ENCODE measurements at places on chromosomes 11 and 22.

GRCh38 chr11:110491577-110492320, 62.0 kb downstream of the FDX1 start:
- DNase-seq = no peak

DNA sequence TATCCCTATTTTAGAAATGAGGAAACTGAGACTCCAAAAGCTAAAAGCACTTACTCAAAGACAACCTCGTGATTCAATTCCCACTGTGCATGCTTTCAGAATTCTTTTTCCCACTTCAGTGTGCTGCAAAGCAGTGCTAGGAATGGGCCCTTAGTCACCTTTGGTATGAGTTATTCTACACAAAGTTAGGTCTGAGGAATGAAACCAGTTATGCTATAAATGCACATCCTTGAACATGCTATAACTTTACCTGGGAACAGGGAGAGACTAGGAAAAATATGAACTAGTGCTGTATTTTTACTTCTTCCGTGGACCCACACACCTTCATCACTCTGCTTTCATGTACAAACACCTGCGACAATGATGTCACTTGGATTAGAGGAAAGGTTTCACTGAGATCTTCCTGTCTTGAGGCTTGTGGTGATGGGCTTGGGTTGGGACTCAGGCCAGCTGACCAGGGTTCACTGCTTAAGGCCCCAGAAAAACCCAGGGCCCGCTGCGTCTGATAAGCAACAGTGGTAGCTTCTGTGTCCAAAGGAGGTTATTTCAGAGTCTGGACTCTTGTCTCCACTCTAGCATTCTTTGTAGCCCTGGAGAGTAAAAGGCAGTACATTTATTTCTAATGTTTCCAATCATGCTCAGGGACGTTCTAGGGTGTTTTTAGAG, 81.6 kb downstream of the ZC3H12C start:
- no peak for DNase-seq

- DNase-seq = no peak
Measured at GRCh38 chr11:5690216-5690615, 626 bp downstream of the TRIM22 start.

DNA sequence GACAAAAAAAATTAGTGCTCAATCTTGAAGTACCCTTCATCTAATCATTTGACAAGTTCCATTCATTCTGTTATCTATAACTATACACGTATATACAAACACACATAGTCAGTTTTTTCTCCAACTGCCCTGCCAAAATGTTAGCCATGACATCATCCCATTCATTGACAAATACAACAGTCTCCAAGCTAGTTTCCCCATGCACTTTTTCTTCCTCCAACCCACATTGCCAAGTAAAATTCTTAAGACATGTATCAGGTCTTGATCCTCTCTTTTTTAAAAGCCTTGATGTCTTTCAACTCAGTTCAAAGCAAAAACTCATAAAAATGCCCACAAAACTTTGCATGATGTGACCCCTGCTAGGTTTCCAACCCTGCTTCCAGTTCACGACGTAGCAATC, 58.1 kb downstream of the DDI1 start:
- no peak for DNase-seq

GRCh38 chr22:49051491-49052022, 776.1 kb downstream of the BRD1 start:
- no peak for DNase-seq

- DNase-seq = no peak
Measured at GRCh38 chr11:89490981-89491690, at the start of gene NOX4. NOX4 (minus strand) TSS chr11:89491375; CDS start chr11:89491246, 129 bp downstream.

- DNase-seq = no peak
Measured at GRCh38 chr22:44363013-44363979, 50.5 kb upstream of the SHISAL1 start.

DNA sequence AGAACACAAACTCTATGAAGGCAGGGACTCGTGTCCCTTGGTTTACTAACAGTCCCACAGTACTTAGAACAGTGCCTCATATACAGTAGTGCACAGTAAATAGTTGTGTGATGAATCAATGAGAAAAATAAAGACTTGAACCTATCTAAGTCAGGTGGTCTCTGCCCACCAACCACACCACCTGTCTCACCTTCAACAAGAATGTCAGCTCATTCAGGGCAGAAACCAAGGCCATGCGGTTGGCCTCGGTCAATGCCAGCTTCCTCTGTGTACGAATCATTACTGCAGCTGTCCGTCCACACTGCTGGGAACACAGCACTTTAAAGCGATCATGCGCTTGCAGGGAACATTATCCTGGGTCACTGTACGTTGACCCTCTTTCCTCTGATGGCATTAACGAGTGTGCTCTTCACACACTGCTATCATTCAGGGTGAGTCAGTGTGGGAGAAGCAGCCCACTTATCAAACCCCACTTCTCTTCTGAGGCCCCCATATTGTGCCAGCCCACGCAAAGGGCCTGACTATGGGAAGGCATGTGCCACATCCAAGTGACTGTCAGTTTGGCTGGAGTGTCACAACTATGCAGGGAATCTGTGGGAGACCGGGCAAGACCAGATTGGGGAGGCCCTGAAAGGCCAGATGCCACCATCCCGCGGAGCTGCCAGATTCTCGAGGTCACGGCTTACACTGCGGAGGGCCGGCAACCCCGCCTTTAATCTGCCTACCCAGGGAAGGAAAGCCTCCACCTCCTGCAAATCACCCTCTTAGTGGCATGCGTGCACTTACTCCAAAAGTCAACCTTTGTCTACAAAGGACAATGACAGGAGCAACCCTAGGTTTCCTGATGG, 36.1 kb downstream of the LARGE1 start:
- DNase-seq = no peak

DNA sequence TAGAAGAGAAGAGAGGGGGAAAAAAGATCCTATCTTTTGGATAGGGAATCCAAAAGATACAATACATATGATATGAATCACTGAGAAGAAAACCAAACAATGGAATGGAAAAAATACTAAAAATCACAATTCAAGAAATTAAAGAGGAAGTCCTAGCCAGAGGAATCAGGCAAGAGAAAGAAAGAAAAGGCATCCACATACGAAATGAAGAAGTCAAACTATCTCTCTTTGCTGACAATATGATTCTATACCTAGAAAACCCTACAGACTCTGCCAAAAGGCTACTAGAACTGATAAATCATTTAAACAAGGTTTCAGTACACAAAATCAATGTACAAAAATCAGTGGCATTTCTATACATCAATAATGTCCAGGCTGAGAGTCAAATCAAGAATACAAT, 91.4 kb downstream of the EFCAB6 start:
- DNase-seq = no peak

- DNase-seq = no peak
Measured at GRCh38 chr11:126992804-126993111, 7.8 kb downstream of the KIRREL3 start.

- no peak for DNase-seq
Measured at GRCh38 chr11:20623252-20623651, 23.8 kb downstream of the SLC6A5 start.

GRCh38 chr11:65185869-65186341, 4.2 kb downstream of the CAPN1 start:
- no peak for DNase-seq

DNA sequence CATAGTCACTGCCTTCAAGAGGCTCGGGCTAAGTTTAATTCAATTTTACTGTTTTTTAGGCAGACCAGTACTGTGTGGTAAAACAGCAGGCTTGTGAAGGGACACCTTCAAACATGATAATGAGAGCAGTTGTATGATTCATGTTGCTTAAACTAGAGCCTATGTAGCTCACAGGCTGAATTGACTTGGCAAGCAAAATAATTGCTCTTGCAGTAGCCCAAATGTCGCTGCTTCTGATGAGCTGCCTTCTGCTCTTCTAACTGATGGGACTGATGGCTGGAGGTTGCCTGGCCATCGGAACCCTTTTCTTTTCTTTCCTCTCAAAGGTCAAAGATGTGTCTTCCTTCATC, 137.6 kb downstream of the MAML2 start:
- DNase-seq = no peak

DNA sequence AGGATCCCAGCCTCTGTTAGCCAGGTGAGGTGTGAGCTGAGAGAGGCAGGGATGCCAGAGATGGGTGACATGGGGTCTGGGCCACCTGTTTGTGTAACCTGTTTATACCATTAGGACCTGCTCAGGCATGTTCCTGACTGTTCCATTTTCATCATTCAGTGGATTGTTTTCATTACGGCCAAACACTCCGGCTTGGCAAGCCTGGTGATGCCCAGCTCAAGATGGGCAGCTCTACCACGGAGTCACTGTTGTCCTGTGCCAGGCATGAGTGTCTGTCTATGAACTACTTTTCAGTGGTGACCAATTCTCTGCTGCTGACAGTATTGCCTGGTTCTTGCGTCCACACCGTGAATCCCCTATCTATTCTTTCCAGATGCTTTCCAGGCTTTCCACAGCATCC, 71.5 kb upstream of the SLC22A12 start:
- DNase-seq = no peak

DNA sequence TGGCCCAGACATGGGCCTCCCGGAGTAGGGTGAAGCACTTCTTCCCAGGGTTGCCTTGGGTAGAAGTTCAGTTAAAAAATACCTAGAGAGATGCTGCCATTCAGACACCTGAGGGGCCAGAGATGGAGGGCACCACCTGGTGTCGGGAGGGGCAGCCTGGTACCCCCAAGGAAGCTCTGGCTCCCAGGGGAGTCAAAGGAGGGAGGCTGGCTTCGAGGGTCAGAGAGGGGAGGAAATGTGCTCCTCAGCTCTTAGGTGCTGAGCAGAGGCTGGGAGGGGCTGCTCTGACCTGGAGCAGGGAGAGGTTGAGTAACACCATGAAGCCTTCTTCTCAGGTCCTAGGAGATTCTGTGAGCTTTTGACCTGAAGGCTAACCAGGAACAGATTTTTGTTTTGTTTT, 1.1 kb downstream of the USP35 start:
- no peak for DNase-seq

DNA sequence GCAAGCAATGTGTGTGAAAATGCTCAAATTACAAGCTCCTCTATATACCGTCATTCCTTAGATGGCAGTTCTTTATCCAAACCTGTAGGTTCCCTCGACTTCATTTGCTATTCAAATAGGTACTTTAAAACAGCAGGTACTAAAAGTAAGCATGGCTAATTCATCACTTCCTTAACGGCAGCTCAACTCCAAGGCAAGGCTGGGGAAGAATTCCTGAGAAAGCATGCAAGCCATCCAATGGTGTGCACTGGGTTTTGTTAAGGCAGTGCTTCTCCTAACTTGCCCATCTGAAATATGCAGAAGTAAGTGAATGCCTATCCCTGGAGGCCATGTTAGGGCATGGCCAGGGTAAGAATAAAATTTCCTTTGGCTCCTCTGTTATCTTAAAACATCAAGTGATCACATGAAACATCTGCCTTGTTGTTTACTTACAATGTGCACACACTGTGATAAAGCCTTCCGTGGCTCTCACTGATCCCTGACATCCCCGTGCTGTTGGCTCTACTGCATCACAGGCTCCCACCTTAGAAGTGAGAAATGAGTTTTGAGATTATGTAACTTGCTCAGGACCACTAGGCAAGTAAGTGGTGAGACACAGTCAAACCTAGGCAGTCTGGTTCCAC, 52.1 kb downstream of the SMCO4 start:
- no peak for DNase-seq

GRCh38 chr11:94128291-94128745, 323 bp upstream of the PANX1 start:
- DNase-seq = peak; percentile 16

- DNase-seq = no peak
Measured at GRCh38 chr22:44727709-44728108, 24.7 kb upstream of the ARHGAP8 start.

GRCh38 chr22:36277482-36278291, 24.8 kb downstream of the APOL1 start:
- no peak for DNase-seq

DNA sequence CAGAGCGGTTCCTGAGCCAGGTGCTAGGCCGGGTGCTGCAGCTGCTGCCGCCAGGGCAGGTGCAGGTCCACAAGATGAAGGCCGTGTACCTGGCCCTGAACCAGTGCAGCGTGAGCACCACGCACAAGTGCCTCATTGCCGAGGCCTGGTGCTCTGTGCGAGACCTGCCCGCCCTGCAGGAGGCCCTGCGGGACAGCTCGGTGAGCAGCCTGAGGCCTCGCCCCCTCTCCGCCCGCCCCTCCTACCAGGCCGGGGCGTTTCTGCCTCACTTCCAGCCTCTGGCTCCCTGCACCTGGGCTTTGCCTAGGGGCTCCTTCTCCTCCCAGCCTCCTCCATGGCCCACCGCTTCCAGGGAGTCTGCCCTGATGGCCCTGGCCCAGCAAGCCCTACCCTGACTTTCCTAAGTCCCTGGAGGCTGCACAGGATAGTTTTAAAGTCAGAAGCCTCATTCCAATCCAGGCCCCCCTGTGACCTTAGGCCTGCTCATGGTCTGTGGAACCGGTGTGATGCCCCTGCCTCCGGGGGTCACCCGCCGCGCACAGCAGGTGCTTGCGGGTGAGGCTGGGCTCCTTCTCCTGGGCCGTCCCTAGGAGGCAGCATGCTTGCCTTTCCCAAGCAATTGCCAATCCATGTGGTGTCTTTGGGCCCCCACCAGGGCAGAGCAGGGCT, 5.5 kb downstream of the TCIRG1 start:
- DNase-seq = no peak

GRCh38 chr11:120254788-120255518, 15.0 kb downstream of the POU2F3 start:
- DNase-seq = no peak

DNA sequence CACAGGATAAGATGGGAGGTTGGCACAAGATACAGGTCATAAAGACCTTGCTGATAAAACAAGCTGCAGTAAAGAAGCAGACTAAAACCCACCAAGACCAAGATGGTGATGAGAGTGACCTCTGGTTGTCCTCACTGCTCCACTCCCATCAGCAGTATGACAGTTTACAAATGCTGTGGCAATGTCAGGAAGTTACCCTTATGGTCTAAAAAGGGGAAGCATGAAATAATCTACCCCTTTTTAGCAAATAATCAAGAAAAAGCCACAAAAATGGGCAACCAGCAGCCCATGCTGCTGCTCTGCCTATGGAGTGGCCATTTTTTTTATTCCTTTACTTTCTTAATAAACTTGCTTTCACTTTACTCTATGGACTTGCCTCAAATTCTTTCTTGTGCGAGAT, 8.7 kb upstream of the PIWIL4 start:
- no peak for DNase-seq

DNA sequence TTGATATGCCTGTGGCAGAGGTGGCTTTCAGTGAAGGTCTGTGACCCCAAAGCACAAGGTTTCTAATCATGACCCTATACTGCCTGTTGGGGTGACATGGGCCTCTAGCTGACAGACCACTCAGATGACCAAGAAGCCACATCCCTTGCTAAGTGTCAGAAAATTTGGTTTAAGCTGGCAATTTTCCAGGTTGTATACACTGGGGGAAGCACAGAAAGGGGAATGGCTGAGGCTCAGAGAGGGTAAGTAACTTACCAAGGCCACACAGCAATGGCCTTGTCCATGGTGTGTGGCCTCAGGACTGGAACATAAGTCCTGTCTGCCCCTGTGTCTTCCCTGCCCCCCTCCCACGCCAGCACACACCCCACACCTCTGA, 66.9 kb upstream of the PRDM11 start:
- DNase-seq = no peak

DNA sequence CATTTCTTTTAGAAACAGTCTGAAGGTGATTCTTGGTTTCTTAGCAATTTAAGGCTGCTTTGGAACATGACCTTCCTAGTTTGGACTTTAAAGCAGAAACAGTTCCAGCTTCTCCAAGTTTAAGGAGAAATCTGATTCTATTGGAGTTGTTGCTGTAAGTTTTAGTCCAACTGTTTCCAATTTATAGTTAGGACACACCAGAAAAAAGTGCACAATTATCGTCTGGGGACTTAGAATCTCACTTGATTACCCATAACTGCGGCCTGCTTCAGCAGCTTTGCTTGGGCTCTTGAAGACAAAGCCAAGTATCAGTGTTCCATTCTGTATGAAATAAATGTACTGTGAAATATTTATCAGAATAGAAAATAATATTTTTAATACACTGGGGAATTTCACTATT, 246.6 kb downstream of the TMEM135 start:
- no peak for DNase-seq
